Subcutaneous preadipocyte (primary cell): ENCODE measurements at places on chromosomes 2 and 18. TPM values are rescaled to one million over a fixed set of nuclear protein-coding genes. Genes with fewer than 3 reads are reported as not detected.

The HOXD1 gene
- not detected in 2 replicates for total RNA-seq

The OSBPL6 gene
- 2.2 and 4.1 TPM in 2 replicates for total RNA-seq

The SP110 gene
- 8.4 and 17.3 TPM in 2 replicates for total RNA-seq

The DPP4 gene
- total RNA-seq = 214 and 266 TPM in 2 replicates

The GRHL1 gene
- 1.1 and 1.6 TPM in 2 replicates for total RNA-seq

The POTEJ gene
- not detected in 2 replicates for total RNA-seq

The CCDC121 gene
- total RNA-seq = 0.73 and 1.2 TPM in 2 replicates

The CTNNA2 gene
- total RNA-seq = not detected in 2 replicates

The PAX8 gene
- 2.9 and 6.6 TPM in 2 replicates for total RNA-seq

The CRIM1 gene
- total RNA-seq = 47.8 and 144 TPM in 2 replicates

The PRKAG3 gene
- total RNA-seq = 0.37 TPM in 1 of 2 replicates, not detected in the other

The RNF144A gene
- total RNA-seq = 6.8 and 14.0 TPM in 2 replicates

The CD8B gene
- not detected in 2 replicates for total RNA-seq

The MOB1A gene
- total RNA-seq = 77.2 and 88.6 TPM in 2 replicates

The HOXD8 gene
- 7.7 and 10.0 TPM in 2 replicates for total RNA-seq

The TNFRSF11A gene
- total RNA-seq = under 0.01 and 0.39 TPM in 2 replicates

The FAM237A gene
- not detected in 2 replicates for total RNA-seq

The CD207 gene
- not detected in 2 replicates for total RNA-seq

The TIGD1 gene
- 5.9 and 7.0 TPM in 2 replicates for total RNA-seq

The ABI2 gene
- 32.0 and 48.9 TPM in 2 replicates for total RNA-seq

The ASXL3 gene
- 0.59 and 0.73 TPM in 2 replicates for total RNA-seq

The POTEI gene
- not detected in 2 replicates for total RNA-seq

The GEN1 gene
- 14.7 and 25.4 TPM in 2 replicates for total RNA-seq

The GNAL gene
- 0.39 and 2.2 TPM in 2 replicates for total RNA-seq

The PLCD4 gene
- 2.2 and 2.6 TPM in 2 replicates for total RNA-seq

The CNDP1 gene
- not detected in 2 replicates for total RNA-seq

The AP1S3 gene
- total RNA-seq = 1.8 and 2.0 TPM in 2 replicates

The MRPS5 gene
- total RNA-seq = 36.4 and 40.1 TPM in 2 replicates

The SGO2 gene
- 10.7 and 19.7 TPM in 2 replicates for total RNA-seq

The REG3A gene
- total RNA-seq = not detected in 2 replicates

The SIGLEC15 gene
- total RNA-seq = 0.73 and 5.1 TPM in 2 replicates

The NPPC gene
- not detected in 2 replicates for total RNA-seq

The SERPINB7 gene
- total RNA-seq = 0.59 TPM in 1 of 2 replicates, not detected in the other

The TTC21B gene
- total RNA-seq = 21.3 and 32.3 TPM in 2 replicates

The VIL1 gene
- total RNA-seq = under 0.01 TPM in 1 of 2 replicates, not detected in the other

The EFHD1 gene
- not detected in 2 replicates for total RNA-seq

The ZAP70 gene
- total RNA-seq = not detected in 2 replicates

The RBM45 gene
- 18.0 and 18.2 TPM in 2 replicates for total RNA-seq

The FBLN7 gene
- 1.8 and 2.5 TPM in 2 replicates for total RNA-seq
